ENCODE measurements at places on chromosomes 4 and X. TPM values are rescaled to one million over a fixed set of nuclear protein-coding genes. Genes with fewer than 3 reads are reported as not detected.
A peak's percentile ranks its signal among the peaks of the same experiment; 100 is the strongest.

The FGF13 gene
- polyA plus RNA-seq: 26.0 TPM

The SSX1 gene
- polyA plus RNA-seq: not detected

The GPR50 gene
- polyA plus RNA-seq: not detected

The TNMD gene
- polyA plus RNA-seq: 4.6 TPM

The IDH3G gene
- polyA plus RNA-seq: 103 TPM

The TCEAL7 gene
- polyA plus RNA-seq: 30.7 TPM

DNA sequence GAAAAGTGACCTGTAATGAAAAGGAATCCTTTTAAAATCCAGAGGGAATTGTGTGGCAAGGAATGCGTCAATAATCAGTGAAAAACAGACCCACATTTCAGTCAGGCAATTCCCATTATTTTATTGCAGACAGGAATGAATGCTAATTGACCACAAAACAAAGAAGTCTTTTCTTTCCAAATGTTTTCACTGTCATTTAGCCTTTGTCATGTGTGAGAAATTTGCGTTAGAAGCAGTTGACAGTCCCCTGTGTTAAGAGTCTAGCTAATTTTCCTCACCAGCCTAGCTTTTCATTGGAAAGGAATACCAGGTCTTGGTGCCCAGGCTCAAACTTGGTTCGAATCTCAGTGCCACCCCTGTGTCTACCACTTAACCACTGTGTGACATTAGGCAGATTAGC lies 83.4 kb downstream of the KIT start:
- DNase-seq: no peak

DNA sequence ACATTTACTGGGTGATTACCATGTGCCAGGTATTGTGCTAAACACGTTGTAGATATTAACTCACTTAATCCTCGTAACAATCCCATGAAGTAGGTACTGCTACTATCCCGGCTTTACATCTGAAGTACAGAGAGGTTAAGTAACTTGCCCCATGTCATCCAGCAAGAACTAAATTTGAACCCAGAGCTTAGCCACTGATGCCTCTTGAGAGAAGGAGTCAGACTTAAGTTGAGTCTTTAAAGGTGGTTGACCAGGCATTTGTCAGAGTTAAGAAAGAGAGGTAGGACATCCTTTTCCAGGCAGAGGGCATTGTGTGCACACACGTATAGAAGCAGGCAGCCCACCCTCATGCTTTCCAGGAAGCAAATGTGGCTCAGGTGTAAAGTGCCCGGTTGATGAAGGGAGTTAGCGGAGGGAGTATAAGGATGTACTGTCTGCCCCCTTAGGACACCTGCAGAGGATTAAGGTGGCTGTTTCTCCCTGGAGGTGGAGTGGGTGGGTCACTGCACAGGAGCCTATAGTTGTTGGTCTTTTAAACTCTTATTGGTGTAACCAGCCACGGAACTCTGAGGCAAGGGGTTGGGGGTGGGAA lies 335 bp upstream of the CD38 start:
- DNase-seq: no peak

- DNase-seq: no peak
Measured at GRCh38 chrX:45164021-45164621, 36.6 kb downstream of the DIPK2B start.

- no peak for DNase-seq
Measured at GRCh38 chrX:128020701-128021100, 31.5 kb downstream of the ACTRT1 start.

- DNase-seq: no peak
Measured at GRCh38 chr4:83040269-83040668, 5.3 kb downstream of the COPS4 start.

- DNase-seq: no peak
Measured at GRCh38 chrX:39752815-39753214, 344.9 kb downstream of the BCOR start.

GRCh38 chr4:102345795-102346100 lies 466 bp upstream of the SLC39A8 start:
- no peak for DNase-seq

- no peak for DNase-seq
Measured at GRCh38 chr4:66297703-66298102, 627.4 kb upstream of the EPHA5 start.

- DNase-seq: no peak
Measured at GRCh38 chrX:13092455-13092941, 48.1 kb upstream of the FAM9C start.

DNA sequence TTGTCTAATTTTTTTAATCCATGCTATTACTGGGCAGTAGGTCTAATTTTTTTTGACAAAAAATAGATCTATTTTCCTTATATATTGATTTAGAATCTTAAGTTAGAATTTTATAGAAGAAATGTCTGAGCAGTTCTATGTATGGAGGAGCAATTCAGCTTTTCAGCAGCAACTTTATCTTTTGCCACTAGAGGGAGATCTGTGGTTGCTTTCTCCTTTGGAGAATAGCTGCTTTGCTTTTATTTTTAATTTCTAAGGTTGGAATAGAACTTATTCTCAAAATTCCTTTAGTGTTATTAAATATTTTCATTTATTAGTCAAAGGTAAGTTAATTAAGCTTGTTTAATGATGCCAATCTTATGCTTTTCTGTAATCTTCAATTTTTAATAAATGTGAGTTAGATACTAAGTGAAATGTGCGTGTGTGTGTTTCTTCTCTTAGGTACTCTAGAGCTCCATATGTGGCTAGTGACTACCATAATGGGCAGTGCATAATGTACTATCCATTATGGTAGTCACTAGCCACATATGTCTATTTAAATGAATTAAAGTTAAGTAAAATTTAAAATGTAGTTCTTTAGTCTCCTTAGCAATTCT lies 29.3 kb downstream of the FAM199X start:
- peak; percentile 17 for DNase-seq

DNA sequence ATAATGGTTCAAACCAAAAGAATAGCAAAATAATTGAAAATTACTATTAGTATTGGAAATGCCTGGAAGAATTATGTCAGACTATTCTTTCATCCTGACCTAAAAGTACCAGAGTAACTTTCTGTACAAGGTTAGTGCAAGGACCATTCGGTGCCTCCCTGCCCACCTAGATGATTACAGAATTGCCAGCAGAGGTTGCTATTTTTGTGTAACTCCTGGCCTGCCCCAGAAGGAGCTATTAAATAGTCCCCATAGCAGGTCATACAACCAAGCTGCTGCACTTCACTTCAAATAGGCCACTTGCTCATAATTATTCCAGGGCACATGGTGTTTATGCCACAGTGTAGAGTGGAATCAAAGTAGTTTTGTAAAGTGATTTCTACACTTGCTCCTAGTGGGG lies 831.1 kb upstream of the PABPC4L start:
- no peak for DNase-seq

- DNase-seq: no peak
Measured at GRCh38 chr4:3873408-3874027, 107.3 kb downstream of the ADRA2C start.

- DNase-seq: no peak
Measured at GRCh38 chr4:122458625-122459024, 2.1 kb upstream of the IL2 start.

DNA sequence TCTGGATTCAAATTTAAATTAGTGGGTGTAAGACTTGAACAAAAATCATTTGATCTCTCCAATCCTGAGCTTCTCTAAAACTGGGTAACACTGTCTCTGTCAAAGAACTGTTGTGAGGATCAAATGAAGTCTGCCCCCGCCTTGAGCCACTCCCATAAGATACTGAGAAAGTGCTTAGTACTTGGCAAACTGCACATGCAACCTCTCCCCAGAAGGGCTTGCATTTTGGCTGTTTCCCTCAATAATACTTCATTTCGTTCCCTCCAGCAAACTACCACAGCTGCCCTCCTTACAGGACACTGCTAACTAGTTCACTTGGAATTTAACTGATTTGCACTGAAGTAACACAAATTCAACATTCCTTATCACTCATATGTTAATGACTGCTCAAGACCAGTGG lies 79.8 kb downstream of the APBB2 start:
- DNase-seq: no peak

DNA sequence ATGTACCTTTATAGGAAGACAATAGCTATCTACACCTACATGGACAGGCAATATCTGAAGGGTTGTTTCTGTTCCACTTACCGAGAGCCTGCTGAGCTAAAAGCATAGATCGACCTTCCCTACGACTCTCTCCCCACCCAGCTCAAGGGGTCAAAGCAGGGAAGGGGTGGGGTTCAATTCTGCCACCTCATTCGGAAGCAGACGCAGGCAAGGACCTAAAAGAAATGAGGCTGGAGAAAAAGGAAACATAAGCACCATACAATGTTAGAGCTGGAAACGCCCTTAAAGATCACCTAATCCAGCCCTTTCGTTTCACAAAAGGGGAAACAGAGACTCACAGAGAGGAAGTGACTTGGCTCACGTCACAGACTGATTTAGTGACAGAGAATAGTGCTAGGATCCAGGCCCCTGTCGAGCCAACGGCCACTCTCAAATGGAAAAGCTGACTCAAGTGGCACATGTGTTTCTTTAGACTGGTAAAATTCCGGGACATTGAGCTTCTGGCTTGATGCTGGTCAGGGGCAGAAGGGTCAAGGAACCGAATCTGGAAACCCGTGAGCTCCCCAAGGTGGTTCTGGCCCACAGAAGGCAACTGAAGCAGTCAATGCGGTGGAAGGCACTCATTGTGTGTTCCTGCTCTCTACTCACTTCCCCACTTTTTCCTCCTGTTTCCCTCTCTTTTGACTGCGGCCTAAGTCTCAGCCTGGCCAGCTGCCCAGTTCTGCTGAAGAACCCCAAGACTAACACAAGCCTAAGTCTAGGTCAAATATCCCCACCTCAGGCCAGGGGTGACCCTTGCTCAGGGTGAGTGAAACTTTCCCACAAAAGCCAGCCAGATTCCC lies 7.5 kb downstream of the SEPTIN6 start:
- DNase-seq: no peak

DNA sequence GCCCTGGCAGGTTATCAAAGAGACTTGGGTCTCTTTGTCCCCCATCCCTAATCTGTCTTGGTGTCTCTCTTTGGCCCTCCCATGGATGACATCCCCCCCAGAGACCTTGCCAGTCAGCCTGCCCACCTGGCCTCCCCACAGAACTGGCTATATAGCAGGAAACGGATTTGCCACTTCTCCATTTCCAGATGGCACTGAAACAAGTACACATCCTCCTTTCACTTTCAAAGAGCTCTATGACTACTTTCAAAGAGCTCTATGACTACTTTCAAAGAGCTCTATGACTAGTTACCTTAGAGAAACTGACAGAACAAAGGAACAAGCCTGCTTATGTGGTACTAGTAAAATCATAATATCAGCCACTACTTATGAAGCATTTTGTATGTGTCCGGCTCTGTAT lies 175.3 kb downstream of the MAML3 start:
- DNase-seq: no peak

GRCh38 chr4:55868581-55869090 lies 15.2 kb downstream of the EXOC1 start:
- no peak for DNase-seq

DNA sequence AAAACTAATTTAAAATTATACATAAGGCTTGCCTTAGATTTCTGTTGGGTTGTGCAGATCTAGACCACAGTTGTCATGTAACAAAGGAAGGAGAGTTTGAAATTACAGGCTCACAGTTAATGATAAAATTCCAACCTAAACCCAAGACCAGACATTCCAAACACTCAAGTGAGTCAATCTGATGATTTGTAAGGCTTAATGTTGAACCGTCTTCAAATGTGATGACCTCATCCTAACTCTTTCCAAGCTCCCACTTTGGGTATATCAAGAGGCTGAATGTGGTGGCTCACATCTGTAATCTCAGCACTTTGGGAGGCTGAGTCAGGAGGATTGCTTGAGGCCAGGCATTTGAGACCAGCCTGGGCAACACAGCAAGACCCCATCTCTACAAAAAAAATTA lies 149.2 kb downstream of the TBL1X start:
- no peak for DNase-seq

DNA sequence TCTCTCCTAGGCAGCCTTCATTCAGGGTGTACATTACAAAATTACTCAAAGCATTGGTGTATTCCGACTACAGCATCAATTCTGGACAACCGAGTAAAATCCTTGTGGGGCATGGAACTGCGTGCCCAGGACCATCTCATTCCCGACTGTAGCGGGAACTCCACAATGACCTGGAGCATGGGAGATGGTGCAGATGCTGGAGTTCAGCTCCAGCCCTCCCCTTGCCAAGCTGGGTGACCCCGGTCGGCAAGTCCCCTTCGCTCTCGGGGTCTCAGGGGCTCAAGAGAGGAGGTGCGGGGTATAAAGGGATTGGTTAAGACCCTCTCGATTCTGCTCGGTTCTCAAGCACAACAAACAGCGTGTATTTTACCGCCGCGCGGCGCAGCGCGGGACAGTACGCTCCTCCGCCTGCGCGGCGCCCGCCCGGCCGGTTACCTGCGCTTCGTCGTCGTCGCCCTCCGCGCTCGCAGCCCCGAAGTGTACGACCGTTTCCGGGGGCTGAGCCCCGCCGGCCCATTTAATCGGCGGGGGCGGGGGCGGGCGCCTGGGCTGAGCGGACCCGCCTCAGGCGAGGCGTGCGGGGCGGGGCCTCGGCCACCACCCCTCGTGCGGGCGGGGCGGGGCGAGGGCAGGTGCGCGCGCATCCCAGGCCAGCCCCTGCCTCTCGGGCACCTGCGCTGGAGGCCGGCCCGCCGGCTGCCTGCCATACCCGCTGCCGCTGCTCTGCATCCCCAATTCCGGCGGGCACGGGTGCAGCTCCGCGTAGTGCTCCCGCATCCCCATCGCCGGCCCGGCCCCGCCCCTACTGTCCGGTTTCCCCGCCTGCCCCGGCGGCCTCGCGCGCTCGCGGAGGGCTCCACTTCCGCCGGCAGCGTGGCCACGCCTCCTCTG lies at the start of gene G6PD:
G6PD (minus strand) TSS at position 493 of the 891 bp plus-strand sequence. CDS start 691 bp downstream, outside the sequence.
- DNase-seq: peak; percentile 42

DNA sequence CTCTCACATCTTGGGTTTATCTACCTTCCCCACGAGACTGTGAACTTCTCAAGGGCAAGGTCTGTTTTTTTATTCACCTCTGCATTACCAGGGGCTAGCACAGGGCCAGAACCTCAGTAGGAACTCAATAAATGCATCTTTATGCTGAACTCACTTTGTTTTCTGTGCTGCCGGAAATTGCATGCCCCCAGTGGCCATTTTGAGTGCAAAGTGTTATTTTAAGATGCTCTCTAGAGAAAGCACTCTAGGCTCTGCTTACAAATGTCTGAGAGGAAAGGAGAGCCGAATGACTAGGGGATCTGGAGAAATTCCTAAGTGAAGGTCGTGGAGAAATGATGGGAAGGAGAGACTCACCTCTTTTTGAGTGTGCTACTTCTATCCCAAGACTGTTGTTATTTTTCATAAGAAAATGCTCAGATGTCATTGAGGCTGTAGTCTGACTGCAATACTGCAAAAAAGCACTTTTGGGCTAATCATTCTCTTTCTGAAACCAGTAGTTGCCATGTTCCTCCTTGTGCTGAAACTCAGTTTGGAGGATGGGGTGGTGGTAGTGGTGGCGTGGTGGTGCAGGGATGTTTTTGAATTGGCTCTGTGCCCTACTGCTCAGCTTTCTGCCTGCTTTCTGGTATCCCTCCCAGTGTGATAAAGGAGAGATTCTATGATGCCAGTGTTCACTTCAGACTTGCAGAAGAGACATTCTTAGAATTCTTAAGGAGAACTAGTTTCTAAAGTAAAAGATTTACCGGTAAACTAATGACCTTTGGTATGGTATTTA lies 41.3 kb downstream of the DOCK11 start:
- peak; percentile 24 for DNase-seq

GRCh38 chr4:1010395-1011021 lies 918 bp upstream of the FGFRL1 start:
- no peak for DNase-seq

GRCh38 chrX:133880032-133880443 lies 105.4 kb downstream of the GPC3 start:
- DNase-seq: no peak

- no peak for DNase-seq
Measured at GRCh38 chr4:7890635-7891393, 48.8 kb downstream of the AFAP1 start.

All from renal pelvis (tissue), 12 donors.